ENCODE measurements at places on chromosomes 12 and 14. TPM values are rescaled to one million over a fixed set of nuclear protein-coding genes. Genes with fewer than 3 reads are reported as not detected.

DNA sequence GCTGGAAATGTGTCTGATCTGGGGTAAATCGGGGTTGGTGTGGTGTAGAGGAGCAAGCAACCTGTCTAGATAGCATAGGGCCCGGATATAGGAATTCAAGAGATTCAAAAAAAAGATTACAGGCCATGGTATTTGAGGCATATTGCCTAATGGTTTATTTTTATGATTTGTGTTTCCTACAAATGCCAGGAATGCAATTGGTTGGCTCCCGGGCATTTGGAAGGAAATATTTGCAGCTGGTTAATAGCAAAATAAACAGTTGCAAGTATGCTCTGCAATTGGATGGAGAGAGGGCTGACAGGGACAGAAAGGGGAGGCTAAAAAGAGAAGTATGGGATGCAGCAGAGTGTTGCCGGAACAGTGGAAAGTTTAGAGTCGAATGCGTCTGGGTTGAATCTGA is 315.6 kb upstream of the ATP2B1 start:
- no peaks in the 10 kb centered on the region for H3K27me3 ChIP-seq
- H3K36me3 ChIP-seq, result no peaks in the 10 kb centered on the region
- no peak for DNase-seq
- H3K4me1 ChIP-seq, result no peaks in the 10 kb centered on the region
- H3K27ac ChIP-seq, result no peak overlapping the region
- no peak overlapping the region for H3K4me3 ChIP-seq

DNA sequence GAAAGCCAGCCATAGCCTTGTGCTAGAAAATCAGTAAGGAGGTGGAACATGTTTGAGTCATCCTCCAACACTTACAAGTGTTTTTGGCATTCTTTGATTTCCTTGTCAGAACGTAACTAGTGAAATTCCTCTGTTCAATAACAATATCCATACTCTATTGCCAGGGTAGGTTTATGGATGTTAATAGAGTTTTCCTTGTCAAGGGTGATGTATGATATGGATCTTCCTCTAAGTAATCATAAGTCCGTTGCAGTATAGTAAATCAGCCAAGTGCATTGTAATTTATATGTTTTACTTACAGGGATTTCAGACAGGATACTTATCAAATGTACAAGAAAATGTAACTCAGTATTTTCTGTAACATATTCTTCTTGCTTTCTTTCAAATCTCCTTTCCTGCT is 19.4 kb downstream of the NAV3 start:
- peaks cover 21% of the 10 kb centered on the region for H3K4me1 ChIP-seq
- H3K27me3 ChIP-seq, result no peaks in the 10 kb centered on the region
- no peak for DNase-seq
- H3K4me3 ChIP-seq, result no peak overlapping the region
- H3K27ac ChIP-seq, result no peak overlapping the region

DNA sequence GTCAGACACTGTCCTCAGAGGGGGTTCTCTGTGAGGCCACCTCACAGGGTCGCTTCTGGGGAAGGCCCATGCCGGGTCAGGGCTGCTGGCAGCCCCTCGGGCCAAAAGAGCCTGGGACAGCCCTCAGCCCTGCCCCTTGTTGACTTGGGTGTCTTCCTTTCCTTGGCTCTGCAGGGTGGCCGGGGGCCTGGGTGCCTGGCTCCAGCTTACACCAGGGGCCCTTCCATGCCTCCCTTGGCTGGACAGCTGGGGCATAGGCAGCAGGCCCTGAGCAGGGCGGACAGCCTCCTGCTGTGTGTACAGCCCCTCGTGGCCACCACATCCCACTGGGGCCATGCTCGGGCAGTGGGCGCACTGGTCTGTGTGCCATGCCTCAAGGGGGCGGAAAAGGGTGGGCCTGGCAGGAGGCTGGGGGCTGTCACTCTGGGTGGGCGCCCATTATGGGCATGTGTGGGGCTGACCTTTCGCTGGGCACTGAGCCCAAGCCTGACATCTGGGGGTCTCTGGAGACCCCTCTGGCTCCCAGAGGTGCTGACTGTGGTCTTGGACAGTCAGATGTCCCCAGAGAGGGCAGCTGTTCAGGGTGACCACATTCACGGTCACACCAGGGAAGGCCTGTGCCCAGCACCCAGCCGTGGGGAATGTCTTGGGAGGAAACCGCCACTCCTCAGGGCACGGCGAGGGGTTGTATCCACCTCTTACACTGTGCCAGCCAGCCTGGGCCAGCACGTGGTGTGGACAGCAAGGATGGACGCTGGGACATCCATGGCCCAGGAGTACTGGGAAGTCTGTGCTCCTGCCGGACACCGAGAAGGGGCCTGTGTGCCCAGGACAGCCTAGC is 313.3 kb downstream of the TMEM121 start:
- DNase-seq, result no peak
- no peaks in the 10 kb centered on the region for H3K4me1 ChIP-seq
- H3K27ac ChIP-seq, result no peak overlapping the region
- H3K4me3 ChIP-seq, result no peak overlapping the region
- no peaks in the 10 kb centered on the region for H3K27me3 ChIP-seq

- no peak overlapping the region for H3K4me3 ChIP-seq
- no peak overlapping the region for H3K27ac ChIP-seq
- no peaks in the 10 kb centered on the region for H3K27me3 ChIP-seq
- H3K36me3 ChIP-seq, result no peaks in the 10 kb centered on the region
- no peaks in the 10 kb centered on the region for H3K4me1 ChIP-seq
Observed at GRCh38 chr12:68138480-68138879, 21.1 kb downstream of the IFNG start.

DNA sequence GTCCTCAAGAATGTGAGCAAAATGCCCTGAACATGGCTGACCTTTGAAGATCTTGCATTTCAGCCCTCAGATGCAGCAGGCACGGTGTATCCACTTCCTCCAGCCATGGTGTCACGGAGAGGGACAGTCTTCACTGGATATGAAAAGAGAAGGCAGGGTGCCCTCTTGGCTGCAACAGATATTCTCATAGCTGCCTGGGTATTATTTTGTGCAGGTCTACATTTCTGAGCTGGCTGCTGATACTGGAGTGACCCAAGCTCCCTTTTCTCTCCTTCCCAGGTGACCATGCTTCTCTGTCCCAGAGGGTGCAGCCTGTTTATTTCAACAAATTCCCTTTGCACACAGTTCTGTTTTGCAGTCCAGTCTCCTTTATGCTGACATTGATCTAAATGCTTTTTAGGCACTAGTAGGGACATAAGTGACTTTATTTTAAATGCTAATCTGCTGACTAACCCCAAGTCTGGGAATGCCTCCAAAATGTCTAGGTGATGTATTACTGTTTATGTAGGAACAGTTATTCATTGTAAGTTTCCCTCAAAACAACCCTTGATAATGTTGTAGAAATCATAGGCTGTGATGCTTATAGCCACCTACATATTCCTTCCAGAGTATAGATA is 17.4 kb upstream of the PYGL start:
- H3K4me1 ChIP-seq, result no peaks in the 10 kb centered on the region
- H3K27me3 ChIP-seq, result no peaks in the 10 kb centered on the region
- H3K36me3 ChIP-seq, result no peaks in the 10 kb centered on the region
- DNase-seq, result no peak
- no peak overlapping the region for H3K4me3 ChIP-seq

Gene COCH
- total RNA-seq, result 6.8 TPM

DNA sequence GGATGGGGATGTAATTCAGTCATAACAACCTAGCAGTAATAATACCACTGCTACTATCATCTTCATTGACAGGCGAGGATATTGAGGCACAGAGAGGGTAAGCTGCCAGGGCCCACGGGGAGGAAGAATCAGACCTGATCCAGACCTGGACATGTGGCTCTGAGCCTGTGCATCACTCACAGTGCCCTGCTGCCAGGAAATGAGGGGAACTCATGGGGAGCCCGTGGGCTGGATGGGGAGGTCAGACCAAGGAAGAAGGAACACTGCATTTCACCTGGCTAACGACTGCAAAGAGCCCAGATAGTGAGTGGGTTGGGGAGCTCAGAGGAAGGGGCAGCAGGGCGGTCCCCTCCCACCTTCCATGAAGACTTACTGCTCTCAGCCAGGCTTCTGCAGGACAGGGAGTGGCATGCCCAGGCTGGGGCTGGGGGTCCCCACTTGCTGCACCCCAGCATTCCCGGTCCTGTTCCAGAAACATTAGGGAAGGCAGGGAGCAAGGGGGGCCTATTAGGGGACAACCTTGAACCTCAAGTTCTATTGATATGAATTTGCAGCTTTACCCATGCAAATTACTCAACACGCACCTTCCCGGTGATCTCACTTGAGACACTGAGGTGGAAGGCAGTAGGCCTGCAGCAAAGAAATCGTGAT is 37.7 kb downstream of the CALM1 start:
- H3K4me3 ChIP-seq, result no peak overlapping the region
- H3K36me3 ChIP-seq, result no peaks in the 10 kb centered on the region
- H3K27me3 ChIP-seq, result no peaks in the 10 kb centered on the region
- DNase-seq, result no peak

GRCh38 chr12:115541891-115542421 is 735.5 kb downstream of the MED13L start:
- no peak overlapping the region for H3K27ac ChIP-seq
- no peaks in the 10 kb centered on the region for H3K4me1 ChIP-seq
- H3K4me3 ChIP-seq, result no peak overlapping the region
- H3K27me3 ChIP-seq, result no peaks in the 10 kb centered on the region
- no peak for DNase-seq
- no peaks in the 10 kb centered on the region for H3K36me3 ChIP-seq

Gene MSRB3
- 1.2 TPM for total RNA-seq

DNA sequence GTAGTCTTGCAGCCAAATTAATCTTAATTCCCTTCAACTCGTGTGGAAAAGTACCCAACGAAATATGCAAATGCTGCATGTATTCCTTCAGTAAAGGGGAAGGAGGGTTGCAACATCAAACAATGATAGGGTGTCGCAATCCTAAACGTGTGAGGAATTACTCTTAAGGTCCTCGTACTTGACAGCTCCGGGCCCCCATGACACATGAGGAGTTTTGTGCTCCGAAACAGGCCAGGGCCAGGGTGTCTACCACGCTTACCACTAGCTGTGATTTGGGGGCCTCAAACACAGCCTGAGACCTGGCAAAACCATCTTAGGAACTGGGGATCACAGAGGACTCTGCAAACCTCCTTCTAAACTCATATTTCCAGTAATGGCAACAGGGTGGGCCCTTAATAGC is 20.4 kb downstream of the FOS start:
- no peak for DNase-seq
- peaks cover 17% of the 10 kb centered on the region for H3K4me1 ChIP-seq
- no peak overlapping the region for H3K27ac ChIP-seq

DNA sequence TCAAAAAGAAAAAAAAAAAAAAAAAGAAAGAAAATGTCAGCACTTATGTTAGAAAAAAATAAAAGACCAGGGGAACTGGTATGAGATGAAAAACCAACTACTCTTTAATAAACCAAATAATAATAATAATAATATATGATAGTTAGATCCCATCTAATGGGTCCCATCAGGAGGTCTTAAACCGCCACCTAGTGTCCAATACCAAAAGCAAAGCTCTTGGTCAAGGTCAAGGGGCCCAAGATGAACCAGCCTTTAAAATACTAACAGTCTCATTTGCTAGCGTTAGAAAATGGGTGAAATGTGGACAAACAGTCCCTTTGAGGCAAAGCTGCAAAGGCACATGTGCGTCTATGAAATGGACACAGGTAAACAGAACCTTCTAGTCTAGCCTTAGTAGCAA is 12.3 kb downstream of the BRAP start:
- no peak for DNase-seq
- no peaks in the 10 kb centered on the region for H3K27me3 ChIP-seq

GRCh38 chr12:117377758-117378157 is 16.3 kb upstream of the NOS1 start:
- H3K27me3 ChIP-seq, result no peaks in the 10 kb centered on the region
- no peak overlapping the region for H3K4me3 ChIP-seq
- no peaks in the 10 kb centered on the region for H3K36me3 ChIP-seq
- no peaks in the 10 kb centered on the region for H3K4me1 ChIP-seq
- H3K27ac ChIP-seq, result no peak overlapping the region

- H3K36me3 ChIP-seq, result no peaks in the 10 kb centered on the region
- no peak overlapping the region for H3K4me3 ChIP-seq
- no peaks in the 10 kb centered on the region for H3K4me1 ChIP-seq
- DNase-seq, result no peak
- no peaks in the 10 kb centered on the region for H3K27me3 ChIP-seq
Observed at GRCh38 chr14:31962920-31963319, 114.2 kb upstream of the ARHGAP5 start.

DNA sequence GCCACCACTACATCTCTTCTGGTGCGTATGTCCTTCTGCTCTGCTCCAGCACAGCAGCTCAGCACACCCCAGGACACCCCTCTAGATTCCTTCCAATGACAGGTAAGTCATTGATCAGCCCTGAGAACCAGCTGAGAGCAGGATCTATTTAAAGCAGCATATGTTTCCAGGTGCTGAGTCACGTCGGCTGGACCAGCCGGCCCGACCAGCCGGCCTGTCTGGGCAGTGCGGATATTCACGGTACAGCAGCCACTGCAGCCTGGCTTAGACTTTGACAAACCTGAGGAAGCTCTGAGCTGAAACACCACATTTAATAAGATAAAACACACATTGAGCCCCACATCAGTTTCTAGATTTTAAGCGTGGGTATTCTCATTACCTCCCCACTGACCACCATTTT is 31.8 kb upstream of the RPH3A start:
- H3K27ac ChIP-seq, result no peak overlapping the region
- no peaks in the 10 kb centered on the region for H3K4me1 ChIP-seq
- no peaks in the 10 kb centered on the region for H3K27me3 ChIP-seq
- no peak overlapping the region for H3K4me3 ChIP-seq

Gene TSHR
- not detected for total RNA-seq

DNA sequence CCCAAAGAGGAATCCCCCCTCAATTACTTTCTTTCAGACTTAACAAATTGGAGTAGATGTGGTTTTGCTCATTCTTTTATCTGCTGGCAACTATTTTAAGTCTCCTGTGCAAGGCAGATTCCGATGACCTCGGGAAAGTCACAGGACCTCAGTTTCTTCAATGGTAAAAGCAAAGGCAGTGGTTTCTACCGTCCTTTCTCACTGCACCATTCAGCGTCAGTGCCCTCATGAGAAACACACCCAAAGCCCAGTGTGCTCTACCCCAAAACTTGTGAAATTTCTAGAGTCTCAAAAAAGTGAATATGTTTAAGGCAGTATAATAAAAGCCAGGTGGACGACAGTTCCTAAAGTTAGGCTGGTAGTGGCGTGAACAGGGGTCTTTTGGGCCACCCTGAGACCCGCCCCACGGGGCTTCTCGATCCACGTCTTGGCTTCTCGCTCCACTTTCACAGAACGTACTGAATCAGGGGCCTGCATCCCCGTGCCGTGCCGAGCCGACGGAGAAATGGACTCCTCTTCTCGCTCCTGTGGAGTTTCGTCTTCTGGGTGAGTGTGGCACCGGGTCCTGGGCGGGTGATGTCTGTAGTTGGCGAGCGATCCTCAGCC is 1.3 kb upstream of the ARHGAP5 start:
- no peak for DNase-seq
- H3K27ac ChIP-seq, result no peak overlapping the region
- no peaks in the 10 kb centered on the region for H3K27me3 ChIP-seq

- H3K4me3 ChIP-seq, result peak overlapping the region; percentile 68
- no peak for DNase-seq
- no peaks in the 10 kb centered on the region for H3K27me3 ChIP-seq
- H3K27ac ChIP-seq, result peak overlapping the region; percentile 96
Observed at GRCh38 chr14:24197056-24197450, 1.8 kb upstream of the TM9SF1 start.

GRCh38 chr14:21680072-21680471 is 6.5 kb upstream of the OR4E1 start:
- H3K27me3 ChIP-seq, result no peaks in the 10 kb centered on the region
- H3K36me3 ChIP-seq, result no peaks in the 10 kb centered on the region
- no peak overlapping the region for H3K27ac ChIP-seq
- H3K4me1 ChIP-seq, result no peaks in the 10 kb centered on the region

Measured in GM12878 (cell line).